ENCODE measurements at places on chromosomes 1 and 21.

GRCh38 chr21:41418393-41418792 lies 7.6 kb upstream of the MX1 start:
- DNase-seq, result no peak

DNA sequence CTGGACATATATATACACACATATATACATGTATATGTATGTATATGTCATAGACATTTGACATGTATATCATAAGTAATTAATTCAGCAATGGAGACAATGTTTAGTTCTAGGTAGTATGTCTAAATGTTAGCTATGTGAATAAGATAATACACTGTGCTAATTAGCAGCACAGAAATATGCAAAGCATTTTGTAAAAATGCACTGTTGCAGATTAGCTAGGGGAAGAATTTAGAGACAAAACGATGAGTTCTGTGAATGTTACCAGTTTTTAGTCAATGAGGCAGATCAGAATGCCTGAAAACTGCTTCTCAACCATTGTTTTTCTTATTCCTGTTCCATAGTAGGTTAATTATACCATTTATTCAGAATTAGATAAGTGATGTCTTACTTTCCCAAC lies 86.3 kb downstream of the TGFB2 start:
- no peak for DNase-seq

DNA sequence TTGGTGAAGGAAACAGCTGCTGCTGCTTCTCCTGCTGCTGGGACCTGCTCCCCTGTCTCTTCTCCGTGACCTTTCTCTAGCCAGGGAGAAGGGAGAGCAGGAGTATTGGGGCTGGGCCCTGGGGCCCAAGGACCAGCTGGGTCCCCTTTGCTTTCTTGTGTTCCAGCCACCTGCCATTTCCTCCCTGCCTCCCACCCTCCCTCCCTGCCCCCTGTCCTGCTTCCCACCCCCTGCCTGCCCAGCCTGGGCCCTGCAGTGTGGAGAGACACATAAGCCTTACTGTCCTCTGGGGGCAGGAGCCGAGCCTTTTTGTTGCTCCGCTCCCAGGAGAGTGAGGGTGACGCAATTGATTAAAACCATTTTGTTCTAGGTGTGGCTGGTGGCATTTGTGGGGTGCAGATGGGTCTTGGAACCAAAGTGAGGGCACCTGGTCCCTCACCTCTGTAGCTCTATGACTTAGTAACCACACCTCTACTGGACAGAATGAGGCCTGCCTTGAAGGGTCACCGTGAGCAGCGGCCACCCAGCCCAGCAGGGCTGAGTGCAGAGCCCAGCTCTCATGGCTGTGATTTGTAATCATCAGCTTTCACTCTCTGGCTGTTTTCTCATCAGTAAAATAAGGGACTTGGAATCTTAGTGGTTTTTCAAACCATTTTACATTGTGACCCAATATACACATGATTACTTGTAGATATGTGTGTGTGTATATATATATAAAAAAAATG lies 13.9 kb upstream of the TMEM222 start:
- DNase-seq, result no peak

DNA sequence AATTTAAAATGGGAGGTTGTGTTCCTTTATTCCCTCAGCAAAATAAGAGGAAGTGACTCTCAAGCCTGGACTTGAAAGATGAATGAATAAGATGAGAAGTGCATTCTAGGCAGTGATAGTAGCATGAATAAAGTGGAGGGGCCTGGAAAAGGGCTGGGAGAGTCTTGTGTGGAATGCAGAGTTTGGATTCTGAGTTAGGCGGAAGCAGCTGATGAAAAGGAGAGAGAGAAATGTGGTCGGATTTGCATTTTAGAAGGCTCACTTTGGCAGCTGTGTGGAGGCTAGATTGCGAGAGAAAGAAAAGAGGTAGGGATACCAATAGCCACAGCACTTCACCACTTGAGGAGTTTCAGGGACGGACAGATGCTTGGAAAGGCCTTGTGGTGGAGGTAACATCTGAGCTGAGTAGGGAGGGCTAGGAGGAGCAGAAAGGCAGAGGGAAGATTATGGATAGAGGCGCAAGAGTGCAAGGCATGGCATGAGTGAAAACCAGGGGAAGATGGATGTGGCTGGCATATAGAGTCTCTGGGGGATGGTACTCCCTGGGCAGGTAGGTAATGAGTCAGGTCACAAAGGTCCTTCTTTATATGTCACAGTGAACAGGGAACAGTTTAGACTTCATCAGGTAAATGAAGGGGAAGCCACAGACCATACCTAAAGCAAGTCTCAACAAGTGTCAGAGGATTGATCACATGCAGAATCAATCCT lies 59.6 kb downstream of the ST3GAL3 start:
- DNase-seq, result no peak

DNA sequence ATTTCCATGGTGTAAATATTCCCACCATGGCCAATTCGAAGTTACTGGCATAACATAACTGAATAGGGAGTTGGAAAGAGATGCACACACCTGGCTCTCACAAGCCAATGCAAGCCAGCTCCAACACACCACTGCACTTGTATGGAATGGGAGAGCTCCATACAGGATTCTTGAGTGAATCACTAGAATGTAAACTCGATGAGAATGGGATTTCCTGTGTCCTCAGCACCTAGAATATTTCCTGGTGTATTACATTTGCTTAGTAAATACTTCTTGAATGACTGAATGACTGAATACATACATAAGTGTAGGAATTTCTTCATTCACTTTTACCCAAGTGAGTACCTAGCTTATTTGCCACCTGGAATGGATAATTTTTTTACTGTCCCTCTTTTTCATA lies 16.2 kb upstream of the PPIE start:
- DNase-seq, result no peak

DNA sequence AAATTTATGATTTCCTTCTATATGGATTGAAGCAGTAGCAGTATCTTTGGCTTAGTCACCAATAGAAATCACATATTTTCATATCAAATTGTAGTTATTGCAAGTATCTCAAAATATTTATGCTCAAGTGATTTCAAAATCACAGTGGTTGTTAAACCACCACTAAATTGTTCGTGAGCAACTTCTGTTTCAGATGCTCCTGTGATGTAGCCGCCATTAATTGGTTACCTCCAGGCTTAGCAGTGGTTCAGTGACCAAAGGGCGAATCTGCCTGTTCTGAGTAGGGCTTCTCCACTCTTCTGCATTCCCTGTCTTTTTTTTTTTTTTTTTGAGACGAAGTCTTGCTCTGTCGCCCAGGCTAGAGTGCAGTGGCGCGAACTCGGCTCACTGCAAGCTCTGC lies 1.9 kb upstream of the CNKSR1 start:
- no peak for DNase-seq

DNA sequence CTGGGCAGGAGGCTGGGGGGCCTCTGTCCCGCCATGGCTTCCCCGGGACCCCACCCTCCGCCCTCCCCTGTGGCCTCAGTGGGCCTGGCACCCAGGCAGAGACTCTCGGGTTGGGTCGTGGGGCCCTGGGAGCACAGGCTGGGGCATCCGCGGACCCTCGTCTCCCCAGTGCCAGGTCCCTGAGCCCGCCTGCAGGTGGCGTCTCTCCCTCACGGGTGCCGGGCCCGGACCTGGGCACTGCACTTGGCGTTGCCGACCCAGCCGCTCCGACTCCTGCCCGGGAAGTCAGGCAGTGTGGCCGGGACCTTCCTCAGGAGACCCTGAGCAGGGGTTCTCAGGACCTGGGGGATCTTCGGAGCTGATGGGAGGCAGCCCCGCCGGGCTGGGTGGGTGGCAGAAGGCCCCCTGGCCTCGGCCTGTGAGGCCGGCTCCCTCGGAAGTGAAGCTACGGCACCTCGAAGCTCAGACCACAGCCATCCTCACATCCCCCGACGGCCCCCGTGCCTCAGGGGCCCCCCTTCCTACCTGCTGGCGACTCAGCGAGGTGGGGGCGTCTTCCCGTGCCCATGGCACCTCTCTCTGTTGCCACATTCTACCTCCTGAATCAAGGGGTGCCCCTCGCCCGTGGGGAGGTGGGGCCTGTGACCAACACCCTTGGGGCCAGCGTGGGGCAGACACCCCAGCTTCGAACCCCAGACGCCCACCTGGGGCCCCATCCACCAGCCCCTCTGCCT lies 6.4 kb upstream of the C1orf159 start:
- DNase-seq, result peak; percentile 5

GRCh38 chr21:30620080-30620479 lies 347 bp upstream of the KRTAP20-4 start:
- DNase-seq, result no peak

GRCh38 chr1:230754796-230755195 lies 7.6 kb downstream of the CAPN9 start:
- peak; percentile 52 for DNase-seq

DNA sequence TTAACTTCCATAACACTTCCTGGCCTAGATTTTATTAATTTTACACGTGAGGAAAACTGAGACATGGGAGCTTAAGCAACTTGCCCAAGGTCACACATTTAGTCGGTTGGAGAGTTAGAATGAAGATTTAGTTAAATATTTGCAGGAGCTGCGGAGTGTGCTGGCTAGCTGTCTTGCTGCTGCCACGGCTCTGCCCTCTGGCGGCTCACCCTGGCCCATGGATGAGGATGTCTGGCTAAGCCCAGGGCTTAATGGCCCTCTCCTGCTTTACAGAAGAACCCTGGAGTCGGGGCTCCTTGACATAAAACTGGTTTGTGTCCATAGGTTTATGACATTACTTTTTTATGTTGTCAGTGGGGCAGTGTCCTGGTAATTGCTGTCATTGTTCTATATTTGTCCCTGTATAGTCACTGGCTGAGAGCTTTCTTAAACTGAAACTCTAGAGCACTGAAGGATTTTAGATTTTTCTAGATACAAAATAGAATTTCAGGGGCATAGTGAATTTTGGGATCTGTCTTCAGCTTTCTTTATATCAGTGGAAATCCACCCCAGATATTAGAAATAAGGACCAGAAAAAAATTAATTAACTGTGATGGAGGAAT lies 88.9 kb upstream of the WLS start:
- no peak for DNase-seq

- DNase-seq, result no peak
Measured at GRCh38 chr21:21046063-21046462, 47.9 kb downstream of the NCAM2 start.

GRCh38 chr1:52862666-52863458 lies 20.3 kb downstream of the ZYG11A start:
- no peak for DNase-seq

DNA sequence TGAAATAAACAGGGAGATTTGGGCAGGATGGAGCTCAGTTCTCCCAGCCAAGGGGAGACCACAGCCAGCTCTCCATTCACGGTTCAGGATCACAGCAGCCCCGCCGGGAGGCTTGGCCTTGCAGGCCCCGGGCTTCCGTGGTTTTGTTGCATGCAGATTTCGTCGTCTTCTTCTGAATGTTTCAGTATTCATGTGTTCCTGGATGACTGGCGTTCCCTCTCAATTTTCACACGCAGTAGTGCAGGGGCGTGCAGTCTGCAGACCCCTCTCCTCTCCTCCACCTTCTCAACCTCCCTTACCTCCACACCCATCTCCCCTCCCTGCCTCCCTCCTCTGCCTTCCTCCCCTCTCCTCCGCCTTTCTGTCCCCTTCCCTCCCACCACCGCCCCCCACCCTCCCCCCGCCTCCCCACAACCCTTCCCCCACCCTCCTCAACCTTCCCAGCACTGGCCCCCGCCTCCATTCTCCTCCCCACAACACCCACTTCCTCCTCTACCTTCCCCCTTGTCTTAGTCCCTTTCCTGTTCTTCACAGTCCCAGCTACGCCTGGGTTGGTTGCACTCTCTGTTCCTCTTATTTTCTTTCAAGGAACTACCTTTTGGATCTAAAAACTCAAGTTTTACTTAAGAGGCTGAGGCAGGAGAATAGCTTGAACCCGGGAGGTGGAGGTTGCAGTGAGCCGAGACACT lies 8.4 kb upstream of the SLC19A1 start:
- DNase-seq, result no peak

DNA sequence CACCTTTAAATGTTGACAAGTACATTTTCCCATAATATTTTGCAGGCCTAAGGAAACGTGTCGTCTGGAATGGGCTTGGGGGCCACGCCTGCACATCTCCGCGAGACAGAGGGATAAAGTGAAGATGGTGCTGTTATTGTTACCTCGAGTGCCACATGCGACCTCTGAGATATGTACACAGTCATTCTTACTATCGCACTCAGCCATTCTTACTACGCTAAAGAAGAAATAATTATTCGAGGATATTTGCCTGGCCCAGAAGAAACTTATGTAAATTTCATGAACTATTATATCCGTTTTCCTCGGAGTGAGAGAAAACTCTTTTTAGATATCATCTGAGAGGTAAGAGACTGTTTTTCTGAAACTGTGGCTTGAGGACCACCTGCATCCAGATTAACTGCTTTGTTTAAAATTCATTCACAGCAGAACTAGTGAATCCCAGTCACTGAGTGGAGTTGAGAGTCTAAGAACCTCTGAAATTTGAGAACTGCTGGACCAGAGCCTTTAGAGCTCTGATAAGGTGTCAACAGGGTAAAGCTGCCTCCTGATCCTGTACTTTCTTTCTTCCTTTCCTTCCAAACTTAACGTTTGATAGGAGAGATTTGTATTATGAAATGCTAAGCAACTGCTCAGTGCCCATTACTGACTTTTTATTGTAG lies 811 bp downstream of the EXO1 start:
- DNase-seq, result no peak

DNA sequence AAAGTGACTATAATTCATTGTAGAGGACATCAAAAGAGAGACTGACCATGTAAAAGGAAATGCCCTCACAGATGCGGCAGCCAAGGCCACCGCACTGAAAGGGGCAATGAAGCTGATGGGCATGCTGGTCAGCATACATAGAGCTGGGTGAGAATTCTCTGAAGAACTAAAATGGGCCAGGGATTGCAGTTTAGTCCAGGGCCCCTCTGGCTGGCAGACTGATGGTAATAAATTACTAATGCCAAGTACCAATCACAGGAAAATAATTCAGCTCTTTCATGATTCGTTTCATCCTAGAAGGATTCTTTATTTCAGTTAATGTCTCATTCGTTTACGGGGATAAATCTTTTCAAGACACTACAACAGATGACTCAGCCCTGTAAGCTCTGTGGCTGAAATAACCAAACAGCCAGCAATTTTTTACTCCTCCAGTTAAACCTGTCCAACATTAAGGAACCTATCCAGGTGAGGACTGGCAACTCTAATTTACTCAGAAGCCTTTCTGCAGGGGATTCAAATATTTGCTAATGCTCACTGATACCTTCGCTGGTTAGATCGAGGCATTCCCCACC lies 56.9 kb upstream of the MAP1LC3C start:
- no peak for DNase-seq

- no peak for DNase-seq
Measured at GRCh38 chr1:190679454-190679853, 201.8 kb upstream of the BRINP3 start.

DNA sequence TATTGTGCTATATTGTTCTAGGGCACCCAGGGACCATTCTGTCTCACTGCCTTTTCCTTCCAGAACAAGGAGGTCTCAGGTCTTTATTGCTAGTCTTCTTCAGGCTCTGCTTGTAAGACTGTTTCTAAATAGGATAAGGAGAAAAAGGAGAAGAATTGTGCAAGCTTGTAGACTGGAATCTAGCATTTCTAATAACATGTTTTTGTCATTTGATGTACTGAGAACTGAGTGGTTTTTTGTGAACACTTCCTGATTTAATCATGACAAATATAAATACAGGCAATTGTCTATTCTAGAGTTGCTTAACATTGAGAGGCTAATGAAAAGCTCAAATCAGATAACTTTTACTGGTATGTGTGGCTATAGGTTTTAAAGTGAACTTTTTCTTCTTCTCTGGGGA lies 77.6 kb downstream of the CLIC4 start:
- DNase-seq, result no peak

GRCh38 chr1:63721531-63722189 lies 52.2 kb upstream of the ROR1 start:
- DNase-seq, result no peak

GRCh38 chr1:46528297-46528955 lies 23.0 kb downstream of the KNCN start:
- no peak for DNase-seq

GRCh38 chr1:199282751-199283305 lies 644.0 kb downstream of the PTPRC start:
- no peak for DNase-seq

- no peak for DNase-seq
Measured at GRCh38 chr21:29504751-29505321, 206.1 kb downstream of the BACH1 start.

Measured in cerebellar nuclear complex (tissue), 1 donor.